ENCODE measurements at places on chromosomes 3 and 15.

GRCh38 chr3:17140670-17141505, 256.1 kb downstream of the PLCL2 start:
- DNase-seq, result no peak

DNA sequence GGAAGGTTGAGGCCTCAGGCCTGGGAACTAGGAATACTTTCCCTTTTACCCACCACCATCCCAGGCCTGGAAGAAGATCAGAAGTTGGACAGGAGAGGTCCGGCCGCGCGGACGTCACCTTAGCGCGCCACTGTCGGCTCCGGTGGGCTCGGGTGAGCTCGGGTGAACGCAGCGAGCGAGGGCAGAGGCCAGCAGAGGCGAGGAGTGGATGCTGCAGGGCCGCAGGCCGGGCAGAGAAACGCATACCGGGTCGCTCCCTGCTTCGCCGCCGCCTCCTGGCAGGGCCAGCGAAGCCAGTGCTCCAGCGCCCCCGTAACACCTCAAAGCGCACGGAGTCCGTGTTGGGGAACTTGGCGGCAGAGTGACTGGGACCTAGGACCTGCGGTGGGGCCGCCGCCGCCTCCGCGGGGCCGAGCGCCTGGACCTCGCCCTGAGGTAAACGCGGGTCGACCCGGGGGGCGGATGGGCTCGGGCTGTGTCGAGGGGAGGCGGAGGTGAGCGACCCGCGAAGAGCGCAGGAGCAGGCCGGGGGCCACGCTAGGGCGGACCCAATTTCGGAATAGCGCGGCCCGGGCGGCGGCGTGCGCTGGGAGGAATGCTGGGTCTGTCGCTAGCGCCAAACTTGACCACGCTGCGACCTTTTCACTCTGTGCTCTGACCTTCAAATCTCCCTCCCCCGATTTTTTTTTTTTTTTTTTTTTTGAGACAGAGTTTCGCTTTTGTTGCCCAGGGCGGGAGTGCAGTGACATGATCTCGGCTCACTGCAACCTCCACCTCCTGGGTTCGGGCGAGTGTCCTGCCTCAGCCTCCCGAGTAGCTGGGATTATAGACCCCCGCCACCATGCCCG, 1.6 kb downstream of the CYP11A1 start:
- DNase-seq, result peak; percentile 6

DNA sequence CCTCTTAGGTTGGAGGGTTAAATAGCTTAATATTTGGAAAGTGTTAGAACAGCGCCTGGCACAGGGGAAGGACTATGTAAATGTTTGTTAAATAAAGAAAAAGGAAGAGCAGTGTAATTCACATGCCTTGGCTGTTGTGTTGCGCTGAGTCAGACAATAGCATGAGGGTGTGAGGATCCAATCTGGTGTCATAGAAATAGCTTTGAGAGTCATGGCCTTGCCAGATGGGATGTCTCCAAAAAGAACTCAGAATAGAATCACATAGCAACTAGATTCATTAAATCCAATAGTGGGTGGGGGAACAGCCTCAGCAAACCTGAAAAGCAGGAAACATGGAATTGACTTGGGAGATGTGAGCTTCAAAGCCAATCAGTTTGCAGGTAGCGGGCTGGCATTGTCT, 3.9 kb upstream of the RBSN start:
- DNase-seq, result no peak

DNA sequence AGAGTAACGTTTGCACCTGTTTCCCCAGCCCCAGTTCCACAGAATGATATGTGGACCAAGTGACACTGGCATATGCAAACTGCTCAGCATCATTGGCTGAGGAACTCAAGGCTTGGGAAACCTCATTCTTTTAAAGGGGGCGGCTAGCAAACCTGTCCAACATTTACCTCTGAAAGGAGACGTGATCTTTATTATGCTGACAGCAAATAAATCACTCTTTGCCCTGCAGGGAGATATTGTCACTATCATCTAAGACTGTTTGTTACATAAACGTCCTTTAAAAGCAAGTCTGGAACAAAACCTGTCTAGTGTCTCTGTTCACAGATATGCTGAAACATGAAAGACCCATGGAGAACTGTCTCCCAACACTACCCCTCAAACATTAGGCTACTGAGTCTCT, 21.5 kb downstream of the CA12 start:
- DNase-seq, result no peak

GRCh38 chr15:73024168-73024567, 28.1 kb upstream of the NEO1 start:
- DNase-seq, result no peak

DNA sequence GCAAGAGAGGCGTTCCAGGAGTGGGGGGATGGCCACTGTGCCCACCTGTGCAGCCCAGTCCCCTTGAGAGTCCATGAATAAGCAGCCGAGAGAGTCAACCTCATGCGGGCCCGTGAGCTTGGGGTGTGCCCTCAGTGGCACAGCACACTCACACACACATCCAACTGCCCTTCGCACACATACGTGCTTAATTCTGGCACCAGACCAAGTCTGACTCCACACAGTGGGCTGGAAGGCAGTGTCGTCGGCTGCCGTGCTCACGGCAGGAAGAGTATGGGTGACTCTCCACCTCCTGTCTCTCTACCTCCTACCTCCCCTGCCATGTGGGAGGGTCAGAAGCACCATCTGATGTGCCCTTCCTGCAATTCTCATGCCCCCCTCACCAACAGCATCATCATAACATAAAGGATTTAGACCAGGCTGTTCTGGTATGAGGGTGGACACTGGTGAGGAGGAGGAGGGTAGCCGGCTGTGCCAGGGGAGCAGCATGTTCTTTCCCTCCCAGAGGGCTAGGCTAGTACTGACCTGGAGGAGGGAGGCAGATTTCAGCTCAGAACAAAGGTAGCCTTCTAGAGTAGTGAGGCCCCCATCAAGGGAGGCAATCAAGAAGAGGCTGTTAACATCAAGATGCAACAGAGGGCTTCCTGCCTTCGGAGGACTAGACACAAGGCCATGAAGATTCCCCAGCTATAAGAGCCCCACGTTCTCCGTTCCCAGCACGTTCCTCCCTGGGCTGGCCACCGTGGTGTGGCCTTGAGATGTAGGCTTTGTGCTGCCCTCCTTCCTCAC, 5.3 kb upstream of the STRA6 start:
- DNase-seq, result no peak

DNA sequence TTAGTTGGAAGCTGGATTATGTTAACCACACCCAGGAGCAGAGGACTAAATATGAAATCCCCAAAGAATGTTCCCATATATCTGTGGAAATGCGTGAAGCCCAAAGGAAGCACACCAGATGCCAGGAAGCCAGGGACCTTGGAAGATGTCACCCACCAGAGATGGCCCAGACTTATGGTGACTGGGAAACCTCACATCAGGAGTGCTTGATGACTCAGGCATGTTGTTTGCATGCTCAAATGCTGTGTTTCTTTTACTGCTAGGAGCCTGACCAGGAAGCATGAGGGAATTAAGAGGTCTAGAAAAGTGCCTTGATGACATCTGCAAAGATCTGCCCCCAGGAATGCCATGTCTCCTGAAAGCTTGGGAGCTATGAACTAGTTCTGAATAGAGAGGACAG, 109.0 kb upstream of the SLC2A2 start:
- no peak for DNase-seq

- no peak for DNase-seq
Measured at GRCh38 chr3:194303749-194304148, 47.4 kb downstream of the CPN2 start.

DNA sequence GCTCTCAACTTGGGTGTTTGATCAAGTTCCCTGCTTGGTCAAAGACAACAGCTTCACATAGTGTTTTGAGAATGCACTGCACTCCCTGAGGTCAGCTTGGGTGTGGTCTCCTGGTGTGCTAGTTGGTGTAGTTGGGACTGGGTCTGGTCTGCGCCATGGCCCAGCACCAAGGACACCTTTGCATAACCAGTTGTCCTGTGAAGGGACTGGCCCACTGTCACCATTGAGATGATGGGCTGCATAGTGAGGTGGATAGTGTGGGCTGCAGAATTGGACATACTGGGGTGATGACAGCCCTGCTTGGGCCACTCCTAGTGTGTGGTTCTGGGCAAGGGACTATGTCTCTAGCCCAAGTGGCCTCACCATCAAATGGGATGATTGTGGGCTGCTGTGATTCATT, 9.5 kb downstream of the RPSA start:
- no peak for DNase-seq

DNA sequence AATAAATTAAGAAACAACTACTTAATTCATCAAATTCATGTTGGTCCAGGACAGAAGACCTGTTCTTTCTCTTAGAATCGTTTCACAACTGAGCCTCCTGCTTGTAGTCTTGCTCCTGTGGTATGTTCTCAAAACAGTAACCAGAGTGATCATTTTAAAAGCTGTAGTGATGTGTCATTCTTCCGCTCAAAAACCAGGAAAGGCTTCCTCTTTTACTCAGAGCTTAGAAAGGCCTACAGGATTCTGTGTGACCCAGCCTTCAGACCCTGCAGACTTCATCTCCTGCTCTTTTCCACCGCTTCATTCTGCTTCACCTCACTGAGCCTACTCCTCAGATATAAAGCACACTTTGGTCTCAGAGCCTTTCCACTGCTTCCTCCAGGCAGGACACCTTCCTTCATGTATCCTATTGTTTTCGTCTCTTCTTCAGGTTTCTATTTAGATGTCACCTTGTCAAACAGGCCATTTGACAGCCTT, 22.7 kb downstream of the ST6GAL1 start:
- DNase-seq, result no peak

GRCh38 chr15:62403164-62403809, 238.2 kb upstream of the C2CD4B start:
- no peak for DNase-seq

DNA sequence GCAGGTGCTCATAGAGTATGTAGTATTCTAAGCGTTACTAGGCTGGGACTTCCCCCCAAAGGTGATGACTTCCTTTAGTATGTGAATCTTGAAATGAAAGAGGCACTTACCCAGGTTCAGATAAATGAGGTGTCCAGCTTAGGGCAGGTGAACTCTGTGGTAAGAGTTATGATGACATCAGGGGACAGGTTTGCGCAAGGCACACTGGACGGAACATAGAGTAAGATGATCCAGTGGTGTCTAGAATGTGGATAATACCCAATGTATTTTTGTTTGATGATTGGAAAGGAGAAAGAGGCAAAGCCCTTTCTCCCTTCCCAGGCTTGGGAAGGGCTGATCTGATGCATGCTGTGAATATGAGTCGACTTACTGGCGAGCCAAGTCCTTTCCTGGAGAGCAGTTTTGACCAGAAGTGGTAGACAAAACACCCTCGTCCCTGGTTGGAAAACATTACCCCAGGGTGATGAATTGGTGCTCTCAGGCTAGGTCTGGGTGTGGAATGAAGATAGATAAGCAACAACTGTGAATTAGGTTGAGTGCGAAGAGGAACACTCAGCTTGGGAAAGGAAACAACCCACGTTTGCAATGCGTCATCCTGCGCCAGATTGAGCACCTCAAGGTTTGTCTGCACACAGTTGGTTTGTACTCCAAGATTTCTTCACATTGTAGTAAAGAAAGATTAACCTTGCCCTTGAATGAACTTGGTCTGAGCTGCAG, 124.2 kb downstream of the GHSR start:
- DNase-seq, result no peak

- DNase-seq, result no peak
Measured at GRCh38 chr3:6179761-6180160, 681.2 kb upstream of the GRM7 start.

- DNase-seq, result no peak
Measured at GRCh38 chr3:196311-197148, at the start of gene CHL1. TSS of gene CHL1 (plus strand) at chr3:196763. CDS start at chr3:319777, 123,014 bp downstream.
